ENCODE measurements at places on chromosomes 13 and 19.

DNA sequence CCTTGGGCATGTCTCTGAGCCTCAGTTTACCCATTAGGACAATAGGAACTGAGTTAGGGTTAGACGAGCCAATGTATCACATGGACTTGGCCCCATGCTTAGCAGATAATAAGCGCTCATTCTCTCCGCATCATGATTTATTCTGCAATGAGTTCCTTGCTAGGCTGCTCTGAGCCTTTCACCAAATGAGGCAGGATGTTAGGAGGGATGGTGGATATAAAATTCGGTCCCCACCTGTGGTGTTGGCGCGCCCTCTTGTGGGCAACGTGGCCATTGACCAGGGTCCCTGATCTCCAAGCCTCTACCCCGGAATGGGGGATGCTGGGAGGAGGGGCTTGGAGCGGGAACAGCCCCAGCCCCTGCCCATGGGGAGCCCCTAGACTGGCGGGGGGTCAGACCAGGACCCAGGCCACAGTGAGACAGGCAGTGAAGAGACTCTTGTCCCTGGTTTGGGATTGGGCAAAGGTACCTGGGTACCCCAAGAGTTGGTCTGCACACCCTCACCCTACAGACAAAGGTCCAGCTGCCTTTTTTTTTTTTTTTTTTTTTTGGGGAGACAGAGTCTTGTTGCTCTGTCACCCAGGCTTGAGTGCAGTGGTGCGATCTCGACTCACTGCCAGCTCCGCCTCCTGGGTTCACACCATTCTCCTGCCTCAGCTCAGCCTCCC lies 43.9 kb downstream of the CERS4 start:
- peak; percentile 87 for DNase-seq

GRCh38 chr19:16258440-16258903 lies 60.8 kb downstream of the AP1M1 start:
- DNase-seq, result peak; percentile 64

DNA sequence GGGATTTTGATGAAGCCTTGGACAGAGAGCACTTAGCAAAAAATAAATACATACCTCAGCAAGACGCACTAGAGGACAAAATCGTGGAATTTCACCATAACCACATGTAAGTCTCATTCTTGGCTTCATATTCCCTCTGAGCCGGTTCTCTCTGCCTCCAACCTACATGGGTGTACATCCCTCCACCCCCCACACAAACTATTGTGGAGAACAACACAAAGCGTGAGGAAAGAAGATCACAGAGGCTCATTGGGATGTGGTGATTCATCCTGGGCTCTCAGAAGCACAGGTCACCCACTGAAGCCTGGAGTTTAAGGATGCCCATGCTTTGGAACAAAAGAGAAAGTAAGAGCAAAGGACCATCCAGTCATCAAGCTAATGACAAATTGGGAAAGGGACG lies 192.2 kb downstream of the STK24 start:
- no peak for DNase-seq

DNA sequence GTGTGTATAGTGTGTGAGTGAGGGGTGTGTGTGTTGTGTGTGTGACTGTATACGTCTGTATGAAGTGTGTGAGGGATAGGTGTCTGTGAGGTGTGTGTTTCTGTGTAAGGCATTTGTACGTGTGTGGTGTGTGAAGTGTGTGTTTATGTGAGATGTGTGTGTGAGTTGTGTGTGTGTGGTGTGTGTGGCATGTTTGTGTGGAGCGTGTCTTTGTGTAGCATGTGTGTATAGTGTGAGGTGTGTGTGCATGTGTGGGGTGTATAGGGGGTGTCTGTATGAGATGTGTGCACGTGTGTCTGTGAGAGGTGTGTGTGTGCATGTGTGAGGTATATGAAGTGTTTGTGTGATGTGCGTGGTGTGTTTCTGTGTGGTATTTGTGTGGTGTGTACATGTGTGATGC lies 13.2 kb upstream of the TNFRSF19 start:
- no peak for DNase-seq

GRCh38 chr19:3054265-3054971 lies 7.9 kb downstream of the TLE5 start:
- no peak for DNase-seq

Data from Ammon's horn (tissue), 1 donor.